ENCODE measurements at places on chromosomes 16 and 17.

DNA sequence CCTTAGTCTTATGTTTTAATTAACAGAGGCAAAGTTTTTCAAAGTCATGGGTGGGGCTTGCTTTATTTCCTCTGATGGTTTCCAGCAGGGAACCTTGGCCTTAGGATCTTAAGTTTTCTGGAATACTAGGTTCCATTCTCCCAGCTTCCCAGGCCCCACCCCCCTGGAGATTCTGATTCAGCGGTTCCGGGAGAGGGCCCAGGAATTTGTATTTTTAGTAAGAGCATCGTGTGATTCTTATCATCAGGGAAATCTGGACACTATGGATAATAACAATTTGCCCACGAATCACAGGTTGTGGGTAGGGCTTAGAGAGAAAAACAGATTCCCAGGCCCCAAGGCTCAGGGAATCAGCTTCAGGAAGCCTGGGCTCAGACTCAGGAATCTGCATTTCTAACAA is 263.6 kb downstream of the NTN1 start:
- peak; percentile 31 for DNase-seq

GRCh38 chr17:67421869-67422273 is 44.8 kb downstream of the PITPNC1 start:
- peak; percentile 77 for DNase-seq

DNA sequence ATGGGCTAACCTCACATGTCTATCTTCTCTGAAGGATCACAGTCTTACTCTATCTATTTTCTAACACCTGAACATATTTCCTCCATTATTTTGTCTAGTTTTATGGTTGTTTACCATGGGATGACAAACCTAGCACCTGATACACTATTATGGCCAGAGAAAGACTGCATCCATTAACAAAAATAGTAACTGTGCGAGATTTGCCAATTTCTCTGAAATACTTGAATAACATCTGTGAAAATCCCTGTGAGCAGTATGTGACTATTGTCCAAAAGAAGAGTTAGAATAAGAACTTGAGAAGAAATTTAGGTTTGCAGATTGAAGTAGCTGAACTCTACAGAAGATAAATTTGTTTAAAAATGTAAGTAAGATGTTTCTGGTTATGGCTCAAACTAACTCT is 142.0 kb upstream of the CDH11 start:
- DNase-seq, result no peak

DNA sequence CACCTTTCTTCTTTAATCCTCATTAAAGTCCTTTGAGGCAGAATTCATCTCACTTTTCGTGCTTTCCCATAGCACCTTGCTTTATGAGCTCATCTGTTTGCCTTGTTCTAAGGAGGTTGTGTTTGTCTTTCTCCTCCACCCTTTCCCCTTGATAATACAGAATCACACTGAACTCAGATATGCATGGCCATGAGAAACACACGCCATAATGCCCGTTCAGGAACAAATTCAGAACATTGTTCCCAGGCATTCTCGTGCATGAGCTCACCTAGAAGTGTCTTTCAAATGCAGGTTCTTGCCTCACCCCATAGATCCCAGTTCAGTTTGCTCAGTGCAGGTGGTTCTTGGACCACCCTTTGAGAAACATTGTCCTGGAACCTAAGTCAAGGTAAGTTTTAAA is 71.1 kb downstream of the TMEM114 start:
- no peak for DNase-seq

GRCh38 chr16:62370445-62370844 is 334.2 kb upstream of the CDH8 start:
- DNase-seq, result no peak

GRCh38 chr17:73765824-73766563 is 121.7 kb upstream of the SDK2 start:
- DNase-seq, result no peak

GRCh38 chr17:41058741-41059140 is 1.2 kb downstream of the KRTAP2-3 start:
- no peak for DNase-seq

DNA sequence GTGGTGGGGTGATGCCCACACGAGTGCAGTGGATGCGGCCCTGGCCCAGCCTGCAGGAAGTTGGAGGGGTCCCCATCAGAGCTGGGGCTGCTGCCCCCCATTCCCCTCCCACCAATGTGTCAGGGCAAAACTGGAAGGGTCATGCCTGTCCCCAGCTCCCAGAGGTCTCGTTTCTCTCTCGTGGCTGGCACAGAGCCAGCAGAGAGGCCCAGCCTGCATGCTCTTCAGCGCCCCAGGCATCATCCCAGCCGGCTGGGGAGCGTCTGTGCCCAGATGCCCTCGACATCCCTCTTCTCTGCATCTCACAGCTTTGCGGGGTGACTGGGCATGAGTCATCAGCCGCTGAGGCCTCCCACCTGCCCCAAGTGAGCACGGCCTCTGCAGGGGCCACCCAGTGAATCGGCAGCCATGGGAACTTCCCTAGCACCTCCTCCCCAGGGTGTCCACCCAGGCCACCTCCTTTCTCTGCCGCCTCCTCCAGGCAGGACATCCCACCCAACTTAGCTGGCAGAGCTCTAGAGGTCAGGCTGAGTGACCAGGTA is 9.8 kb upstream of the CSNK1D start:
- DNase-seq, result no peak

GRCh38 chr17:27494192-27495091 is 38.2 kb downstream of the KSR1 start:
- peak; percentile 55 for DNase-seq

DNA sequence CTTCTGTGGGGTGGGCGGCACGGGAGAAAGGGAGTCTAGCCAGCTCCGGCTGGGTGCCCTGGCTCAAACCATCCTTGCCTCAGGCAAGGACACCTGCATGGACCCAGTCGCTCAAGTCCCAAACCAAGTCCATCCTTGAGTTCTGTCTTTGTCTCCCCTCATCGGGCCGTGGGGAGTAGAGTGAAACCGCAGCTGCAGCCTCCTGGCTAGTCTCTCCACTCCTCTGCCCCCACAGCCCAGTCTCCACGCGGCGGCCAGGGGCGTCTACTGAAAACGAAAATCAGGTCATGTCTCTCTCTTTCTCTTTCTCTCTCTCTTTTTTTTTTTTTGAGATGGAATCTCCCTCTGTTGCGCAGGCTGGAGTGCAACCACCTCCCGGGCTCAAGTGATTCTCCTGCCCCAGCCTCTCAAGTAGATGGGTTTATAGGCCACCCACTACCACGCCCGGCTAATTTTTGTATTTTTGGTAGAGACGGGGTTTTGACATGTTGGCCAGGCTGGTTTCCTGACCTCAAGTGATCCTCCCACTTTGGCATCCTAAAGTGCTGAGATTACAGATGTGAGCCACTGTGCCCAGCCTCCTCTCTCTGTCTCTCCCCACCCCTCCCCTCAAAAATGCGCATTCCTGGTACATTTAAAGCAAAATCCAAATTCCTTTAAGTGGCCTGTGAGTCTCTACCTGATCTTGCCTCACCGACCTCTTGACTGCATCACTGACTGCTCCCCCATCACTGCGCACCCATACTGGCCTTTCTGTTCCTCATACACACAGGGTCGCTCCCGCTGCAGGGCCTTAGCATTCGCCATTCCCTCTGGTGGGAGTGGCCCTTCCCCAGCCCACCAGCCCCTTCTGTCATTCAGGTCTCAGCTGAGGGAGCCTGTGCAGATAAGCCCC is 17.7 kb upstream of the RMI2 start:
- no peak for DNase-seq

GRCh38 chr17:76492123-76492988 is 8.9 kb downstream of the RHBDF2 start:
- no peak for DNase-seq

GRCh38 chr16:87199901-87200300 is 117.3 kb downstream of the C16orf95 start:
- no peak for DNase-seq

- DNase-seq, result no peak
Observed at GRCh38 chr16:27822529-27822928, 241.0 kb downstream of the GSG1L start.

DNA sequence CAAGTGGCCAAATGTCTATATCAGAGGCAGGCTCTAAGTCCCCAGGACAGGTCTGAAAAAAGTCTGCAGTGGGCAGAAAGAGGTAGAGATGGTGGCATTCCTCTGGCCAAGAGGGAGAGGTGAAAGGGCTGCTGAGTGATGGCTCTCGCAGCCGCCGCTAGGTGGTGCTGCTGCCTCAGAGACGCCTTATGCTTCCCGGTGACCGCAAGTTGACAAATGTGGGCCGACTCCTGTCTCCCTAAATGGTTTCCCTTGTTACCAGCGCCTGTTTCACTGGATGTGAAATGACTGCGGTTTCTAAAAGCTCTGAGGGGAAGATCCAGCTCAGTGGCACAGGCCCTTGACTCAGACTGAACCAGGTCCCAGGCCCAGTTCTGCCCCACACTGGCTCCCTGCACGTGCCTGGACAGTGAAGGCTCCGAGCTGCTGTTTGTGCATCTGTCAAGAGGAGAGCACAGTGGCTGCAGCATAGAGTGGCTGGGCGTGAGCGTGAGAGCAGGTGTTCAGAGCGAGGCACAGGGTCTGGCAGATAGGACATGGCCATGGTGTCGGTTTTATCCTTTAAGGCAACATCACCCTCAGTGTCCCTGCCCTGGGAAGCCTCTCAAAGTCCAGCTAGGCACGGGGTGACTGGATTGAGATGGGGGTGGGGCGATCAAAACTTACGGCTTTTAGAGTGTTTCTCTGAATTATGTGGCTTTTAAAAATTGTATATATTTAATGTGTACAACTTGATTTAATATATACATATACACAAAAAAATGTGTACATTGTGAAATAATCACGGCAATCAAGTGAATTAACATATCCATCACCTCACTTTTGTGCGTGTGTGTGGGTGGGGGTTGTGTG is 19.9 kb downstream of the CLEC16A start:
- peak; percentile 68 for DNase-seq

- DNase-seq, result no peak
Observed at GRCh38 chr17:47696717-47697642, 3.0 kb downstream of the TBKBP1 start.

DNA sequence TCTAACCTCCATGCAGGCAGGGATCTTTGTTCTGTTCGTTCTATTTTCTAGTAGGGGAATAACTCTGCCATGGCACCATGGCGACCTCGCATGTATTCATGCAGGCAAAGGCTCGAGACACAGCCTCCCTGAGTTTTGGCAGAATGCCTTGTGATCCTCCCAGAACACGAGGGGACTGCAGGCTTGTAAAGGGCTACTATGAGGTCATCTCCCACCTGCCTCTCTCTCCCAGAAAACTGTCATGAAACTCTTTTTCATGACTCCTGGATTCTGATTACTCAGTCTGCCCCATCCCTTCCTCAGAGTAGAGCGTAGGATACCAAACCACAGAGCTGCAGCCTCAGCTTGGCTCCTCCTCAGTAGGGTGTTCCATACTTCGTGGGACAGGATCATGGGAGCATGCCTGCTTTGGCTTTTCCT is 64.3 kb downstream of the IGF2BP1 start:
- DNase-seq, result no peak

- DNase-seq, result no peak
Observed at GRCh38 chr17:10875984-10876555, 38.2 kb upstream of the PIRT start.

- no peak for DNase-seq
Observed at GRCh38 chr17:31693433-31694220, 165.4 kb downstream of the COPRS start.

DNA sequence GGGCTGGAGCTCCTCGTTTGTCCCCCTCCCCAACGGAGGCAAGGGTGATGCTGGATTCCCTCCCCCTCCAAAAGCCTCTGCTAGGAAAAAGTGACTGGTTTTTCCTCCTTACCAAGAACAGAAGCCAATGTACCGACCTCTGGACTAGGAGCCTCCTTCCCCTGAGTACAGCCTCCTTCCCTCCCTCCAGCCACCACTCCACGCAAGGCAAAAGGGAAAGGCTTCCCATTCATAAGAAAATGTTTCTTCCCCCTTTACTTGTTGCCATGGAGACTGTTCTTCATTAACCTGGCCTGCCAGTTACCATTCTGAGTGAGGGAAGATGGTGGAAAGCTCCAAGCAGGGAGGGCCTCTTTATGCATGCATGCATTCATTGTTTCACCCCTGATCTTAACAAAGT is 4.3 kb upstream of the PIMREG start:
- DNase-seq, result no peak

DNA sequence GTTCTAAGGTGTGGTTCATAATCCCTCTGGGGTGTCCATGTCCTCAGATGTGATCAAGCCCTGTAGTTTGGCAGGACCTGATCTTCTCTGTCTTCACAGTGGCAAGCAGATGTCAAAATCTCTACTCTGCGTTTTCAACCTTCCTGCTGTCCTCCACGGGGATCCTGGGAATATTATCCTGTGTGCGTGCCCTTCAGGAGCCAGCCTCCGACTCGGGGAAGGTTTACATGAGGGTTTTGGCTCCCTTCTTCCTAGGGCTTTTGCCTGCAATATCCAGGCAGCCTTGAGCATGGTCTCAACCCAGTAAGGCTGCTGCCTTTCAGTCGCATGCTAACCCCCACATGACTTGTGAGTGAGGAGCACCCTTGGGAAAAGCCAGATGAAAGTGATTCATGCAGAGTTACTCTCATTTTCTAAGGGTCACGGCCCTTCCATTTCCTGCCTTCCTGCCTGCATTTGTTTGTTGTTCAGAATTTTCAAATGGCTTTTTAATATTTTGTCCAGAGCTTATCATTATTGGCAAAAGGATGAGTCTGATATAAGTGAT is 202.2 kb upstream of the CHMP6 start:
- DNase-seq, result peak; percentile 97

GRCh38 chr16:85653290-85653891 is 35.4 kb downstream of the GINS2 start:
- DNase-seq, result no peak

DNA sequence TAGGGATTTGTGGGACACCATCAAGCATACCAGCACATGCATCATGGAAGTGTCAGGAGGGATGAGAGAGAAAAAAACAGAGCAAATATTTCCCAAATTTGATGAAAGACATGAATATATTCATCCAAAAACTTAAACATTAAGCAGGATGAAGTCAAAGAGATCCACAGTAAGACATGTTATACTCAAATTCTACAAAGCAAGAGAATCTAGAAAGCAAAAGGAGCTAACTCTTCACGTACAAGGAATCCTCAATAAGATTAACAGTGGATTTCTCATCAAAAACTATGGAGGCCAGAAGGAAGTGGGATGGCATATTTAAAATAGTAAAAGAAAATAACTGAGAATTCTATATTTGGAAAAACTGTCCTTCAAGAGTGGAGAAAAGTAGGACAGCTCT is 374.8 kb downstream of the ZFHX3 start:
- no peak for DNase-seq

DNA sequence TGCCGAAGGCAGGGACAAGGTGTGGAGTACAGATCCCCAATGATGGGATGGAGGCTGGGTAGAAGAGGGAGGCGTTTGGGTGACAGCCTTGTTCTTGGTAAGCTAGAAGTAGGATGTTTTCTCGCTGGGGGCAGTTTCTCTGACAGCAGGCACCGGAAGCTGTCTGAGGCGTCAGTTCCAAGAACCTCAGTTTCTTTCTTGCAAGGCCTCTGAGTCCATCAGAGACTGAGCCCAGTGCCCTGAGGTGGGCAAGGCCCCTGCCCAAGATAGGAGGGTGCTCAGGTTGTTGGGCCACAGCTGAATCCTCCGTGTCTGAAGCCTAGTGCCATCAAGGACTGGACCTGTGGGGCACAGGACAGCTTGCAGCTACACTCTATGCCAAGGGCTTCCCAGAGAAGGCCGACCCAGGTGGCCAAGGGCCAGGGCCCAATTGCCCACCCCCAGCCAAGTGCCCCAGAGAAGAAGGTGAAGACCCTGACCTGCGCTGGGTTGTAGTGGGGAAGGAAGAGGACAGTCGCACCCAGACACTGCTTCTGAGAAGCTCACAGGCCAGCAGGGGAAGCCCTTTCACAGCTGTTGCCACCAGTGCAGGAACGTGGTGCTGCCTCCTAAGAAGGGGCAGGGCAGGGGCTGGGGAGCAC is 13.1 kb downstream of the CYB5D2 start:
- no peak for DNase-seq
